ENCODE measurements at places on chromosomes 2 and 18.

DNA sequence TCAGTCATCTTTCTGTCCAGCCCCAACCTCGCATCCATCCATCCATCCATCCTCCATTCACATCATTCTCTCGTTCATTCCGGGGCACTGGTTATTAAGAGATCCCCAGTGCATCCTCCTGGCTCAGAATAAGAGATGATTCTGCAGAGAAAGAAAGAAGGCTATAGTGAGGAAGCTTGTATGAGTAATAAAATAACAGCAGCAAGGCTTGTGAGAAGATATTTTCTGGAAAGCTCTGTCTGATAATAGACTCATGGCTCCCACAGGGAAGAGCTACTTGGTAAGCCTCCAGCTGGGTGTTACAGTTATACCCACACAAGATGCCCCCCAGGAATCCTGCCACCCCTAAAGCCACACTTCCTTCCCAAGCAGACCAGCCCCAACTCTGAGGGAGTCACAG lies 143.2 kb downstream of the MTCL1 start:
- DNase-seq = no peak

- DNase-seq = no peak
These were observed 50.8 kb upstream of the UGP2 start for GRCh38 chr2:63790906-63791305.

- no peak for DNase-seq
These were observed 21.9 kb downstream of the ELAC1 start for GRCh38 chr18:50989711-50990110.

DNA sequence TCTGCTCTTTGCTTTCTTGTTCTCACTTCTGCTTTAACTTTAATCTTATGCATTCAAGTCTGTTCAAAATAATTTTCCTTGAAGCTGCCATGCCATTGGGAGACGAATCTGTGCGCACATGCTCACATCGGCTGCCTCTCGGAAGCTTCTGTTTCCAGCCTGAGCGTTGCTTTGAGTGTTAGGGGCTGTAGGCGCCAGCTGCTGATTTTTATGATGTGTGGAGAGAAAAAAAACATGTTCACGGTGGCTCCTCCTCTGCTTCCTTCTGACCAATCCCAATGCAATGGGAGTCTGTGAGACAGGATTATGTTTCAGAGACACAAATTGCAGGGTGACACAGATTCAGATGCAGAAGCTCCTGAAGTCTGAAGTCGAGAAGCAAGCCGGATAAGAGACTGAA lies at the start of gene MC4R:
Gene MC4R (minus strand): TSS at position 180 of the 400 bp plus-strand sequence. CDS start 426 bp downstream, outside the sequence.
- no peak for DNase-seq
